ENCODE measurements at places on chromosomes 7 and 10.
A peak's percentile ranks its signal among the peaks of the same experiment; 100 is the strongest.

DNA sequence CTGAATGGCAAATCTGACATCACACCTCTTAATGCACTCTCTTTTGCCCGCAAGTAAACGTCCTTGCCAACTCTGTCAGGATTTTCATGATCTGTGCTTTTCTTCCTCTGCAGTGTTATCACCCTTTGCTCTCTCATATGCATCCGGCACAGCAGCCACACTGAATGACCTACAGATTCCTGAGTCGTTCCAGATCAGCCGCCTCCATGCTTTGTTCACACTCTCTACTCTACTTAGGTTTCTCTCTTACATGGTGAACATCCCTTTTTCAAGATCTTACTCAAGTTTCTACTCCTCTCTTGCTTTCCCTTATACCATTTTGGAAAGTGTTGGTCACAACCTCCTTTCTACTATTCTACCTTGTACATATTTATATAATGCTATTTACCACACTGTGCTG, 127.7 kb upstream of the AOAH start:
- no peak for DNase-seq

GRCh38 chr10:121262774-121263430, 335.3 kb downstream of the FGFR2 start:
- DNase-seq: no peak

DNA sequence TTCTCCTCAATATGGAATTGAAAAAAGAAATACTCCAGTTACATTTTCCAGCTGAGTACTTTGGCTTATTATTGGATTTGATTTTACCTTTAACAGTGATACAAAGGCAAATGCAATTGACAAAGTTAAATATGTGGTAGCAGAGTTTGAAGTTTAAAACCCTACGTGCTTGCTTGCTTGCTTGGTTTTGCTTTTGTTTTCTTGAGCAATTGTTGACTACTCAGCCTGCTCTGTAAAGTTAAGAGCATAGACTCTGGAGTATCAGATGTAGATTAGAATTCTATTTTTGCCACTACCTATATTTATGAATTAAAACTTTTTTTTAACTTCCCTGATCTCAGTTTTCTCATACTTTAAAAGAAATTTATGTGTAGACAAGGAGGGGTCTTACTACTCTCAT, 51.4 kb downstream of the PCDH15 start:
- no peak for DNase-seq

- DNase-seq: no peak
These were observed 133.4 kb upstream of the CSTF2T start for GRCh38 chr10:51832652-51833383.

GRCh38 chr7:130135208-130136205, 65.2 kb downstream of the KLHDC10 start:
- DNase-seq: no peak

DNA sequence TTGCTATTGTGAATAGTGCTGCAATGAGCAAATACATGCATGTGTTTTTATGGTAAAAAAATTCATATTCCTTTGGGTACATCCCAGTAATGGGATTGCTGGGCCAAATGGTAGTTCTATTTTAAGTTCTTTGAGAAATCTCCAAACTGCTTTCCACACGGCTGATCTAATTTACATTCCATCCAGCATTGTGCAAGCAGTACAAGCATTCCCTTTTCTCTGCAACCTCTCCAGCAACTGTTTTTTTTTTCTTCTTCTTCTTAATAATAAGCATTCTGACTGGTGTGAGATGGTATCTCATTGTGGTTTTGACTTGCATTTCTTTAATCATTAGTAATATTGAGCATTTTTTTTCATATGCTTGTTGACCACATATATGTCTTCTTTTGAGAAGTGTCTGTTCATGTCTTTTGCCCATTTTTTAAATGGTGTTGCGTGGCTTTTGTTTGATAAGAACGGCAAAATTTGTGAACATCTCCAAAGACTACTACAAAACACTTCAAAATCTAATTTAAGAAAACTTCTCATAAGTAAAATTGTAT, 136.1 kb upstream of the MYO3A start:
- DNase-seq: no peak

- DNase-seq: no peak
These were observed 186.1 kb upstream of the KLF14 start for GRCh38 chr7:130920122-130920521.

DNA sequence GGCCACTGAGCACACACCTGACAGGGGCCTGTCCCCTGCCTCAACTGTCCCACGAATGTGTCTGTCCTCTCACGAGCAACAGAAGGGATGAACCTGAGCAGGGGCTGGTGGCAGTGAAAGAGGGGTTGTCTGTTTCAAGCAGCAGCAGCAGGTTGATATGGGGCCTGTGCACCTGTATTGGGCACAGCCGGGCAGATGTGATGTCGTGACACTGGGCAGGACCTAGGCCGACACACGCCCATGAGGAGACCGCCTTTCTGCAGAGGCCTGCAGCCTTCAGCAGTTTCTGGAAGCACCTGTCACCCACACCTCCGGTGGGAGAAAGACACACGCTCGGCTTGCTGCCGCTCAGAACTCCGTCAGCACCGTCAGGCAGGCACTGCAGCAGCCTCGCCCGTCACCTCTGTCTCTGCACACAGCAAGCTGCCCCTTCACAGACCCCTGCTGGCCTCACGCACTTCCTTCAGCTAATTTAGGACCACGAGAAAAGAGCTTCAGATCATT, 48.5 kb downstream of the AMZ1 start:
- no peak for DNase-seq

DNA sequence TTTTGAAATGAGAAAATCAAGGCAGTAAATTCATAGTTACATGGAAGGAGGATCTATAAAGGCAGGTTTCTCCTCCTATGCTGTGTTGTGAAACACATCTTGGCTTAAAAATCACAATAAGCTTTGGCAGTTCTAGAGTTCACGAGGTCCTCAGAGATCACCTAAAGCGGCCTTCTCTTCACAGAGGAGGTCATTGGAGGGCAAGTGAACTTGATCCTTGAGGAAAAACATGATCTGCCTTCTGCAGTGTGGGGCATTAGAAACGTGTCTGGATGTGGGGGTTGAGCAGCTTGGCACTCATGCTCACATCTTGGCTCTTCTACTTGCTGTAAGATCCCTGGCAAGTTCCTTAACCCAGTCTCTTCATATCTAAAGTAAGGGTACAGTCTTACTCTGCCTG, 96.1 kb upstream of the BMPER start:
- no peak for DNase-seq

GRCh38 chr10:116774728-116775151, 32.4 kb upstream of the HSPA12A start:
- DNase-seq: no peak

DNA sequence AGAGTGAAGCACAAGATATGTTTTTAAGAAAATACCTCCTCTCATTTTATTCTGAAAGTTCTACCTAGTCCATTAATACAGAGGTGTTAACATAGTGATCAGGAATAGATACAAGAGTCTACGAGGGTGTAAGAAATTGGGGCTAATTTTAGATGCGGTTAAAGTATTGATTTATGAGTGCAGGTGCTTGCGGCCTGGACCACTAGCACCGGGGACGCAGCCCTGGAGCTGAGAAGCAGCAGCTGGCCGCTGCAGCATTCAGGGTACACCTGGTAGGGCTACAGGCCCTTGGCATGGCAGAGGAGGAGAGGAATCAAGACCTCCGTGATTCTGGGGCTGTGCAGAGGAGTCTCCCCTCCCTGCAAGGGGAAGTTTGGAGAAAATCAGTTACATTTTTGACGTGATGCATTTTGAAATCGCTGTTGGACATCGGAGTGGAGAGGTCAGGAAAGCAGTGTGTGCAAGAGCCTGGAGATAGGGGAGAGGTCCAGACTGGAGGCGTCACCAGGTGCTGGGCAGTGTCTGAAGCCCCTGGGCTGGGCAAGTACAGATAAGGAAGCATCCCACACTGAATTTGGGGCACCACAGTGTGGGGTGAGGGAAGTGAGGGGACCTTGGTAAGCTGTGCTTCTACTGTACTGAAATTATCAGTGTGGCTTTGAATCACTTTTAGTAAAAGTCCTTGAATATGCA, 112.3 kb downstream of the VWC2 start:
- no peak for DNase-seq

GRCh38 chr10:115129752-115130151, 36.6 kb downstream of the ATRNL1 start:
- peak; percentile 63 for DNase-seq

DNA sequence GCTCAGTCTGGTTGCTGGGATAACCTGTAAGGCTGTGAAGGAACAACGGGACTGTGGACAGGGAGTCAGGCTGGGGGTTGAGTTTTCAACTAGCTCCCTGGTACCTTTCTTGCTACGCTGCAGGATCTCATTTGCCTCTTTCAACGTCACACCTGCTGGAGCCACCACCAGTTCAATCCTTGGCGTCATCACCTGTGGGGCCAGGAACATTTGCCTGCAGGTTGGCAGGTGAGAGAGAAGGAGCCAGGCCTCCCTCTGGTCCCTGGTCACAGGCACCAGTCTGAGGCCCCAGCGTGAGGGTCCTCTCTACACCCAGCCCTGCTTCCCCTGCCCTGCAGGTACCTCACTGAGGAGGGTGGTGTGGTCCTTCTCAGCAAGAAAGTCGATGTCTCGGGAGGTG, 9.8 kb downstream of the IMPDH1 start:
- no peak for DNase-seq

DNA sequence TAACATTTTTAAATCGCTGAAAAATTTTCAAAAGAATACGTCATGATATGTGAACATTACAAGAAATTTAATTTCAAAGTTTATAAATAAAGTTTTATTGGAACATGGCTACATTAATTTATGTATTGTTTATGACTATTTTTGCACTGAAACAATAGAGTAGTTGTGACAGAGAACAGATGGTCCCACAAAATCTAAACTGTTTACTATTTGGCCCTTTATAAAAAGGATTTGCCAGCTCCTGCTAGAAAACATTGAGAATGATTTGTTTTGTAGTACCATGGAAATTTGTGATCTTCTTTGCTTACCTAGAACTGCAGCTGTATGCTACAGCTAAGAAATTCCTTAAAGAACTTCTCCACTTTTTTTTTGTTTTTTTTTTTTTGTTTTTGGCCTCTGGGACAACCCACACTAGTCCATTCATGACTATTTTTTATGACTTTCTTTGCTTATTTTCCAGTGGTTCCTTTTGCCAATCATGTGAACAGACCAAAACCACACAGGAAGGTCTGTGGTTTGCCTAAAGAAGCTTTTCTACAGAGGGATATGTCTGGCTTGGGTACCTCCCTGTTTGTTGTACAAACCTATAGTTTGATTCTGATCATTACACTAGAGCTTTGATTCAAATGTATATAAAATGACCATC, 55.7 kb downstream of the ST7 start:
- peak; percentile 21 for DNase-seq

- DNase-seq: no peak
These were observed 73.5 kb downstream of the ZRANB1 start for GRCh38 chr10:125015356-125015944.

- DNase-seq: no peak
These were observed 8.8 kb downstream of the LYZL1 start for GRCh38 chr10:29297678-29298077.

GRCh38 chr10:127012769-127013152, 107.5 kb downstream of the DOCK1 start:
- DNase-seq: no peak

- no peak for DNase-seq
These were observed 647.5 kb downstream of the TYW1 start for GRCh38 chr7:67644151-67644550.

DNA sequence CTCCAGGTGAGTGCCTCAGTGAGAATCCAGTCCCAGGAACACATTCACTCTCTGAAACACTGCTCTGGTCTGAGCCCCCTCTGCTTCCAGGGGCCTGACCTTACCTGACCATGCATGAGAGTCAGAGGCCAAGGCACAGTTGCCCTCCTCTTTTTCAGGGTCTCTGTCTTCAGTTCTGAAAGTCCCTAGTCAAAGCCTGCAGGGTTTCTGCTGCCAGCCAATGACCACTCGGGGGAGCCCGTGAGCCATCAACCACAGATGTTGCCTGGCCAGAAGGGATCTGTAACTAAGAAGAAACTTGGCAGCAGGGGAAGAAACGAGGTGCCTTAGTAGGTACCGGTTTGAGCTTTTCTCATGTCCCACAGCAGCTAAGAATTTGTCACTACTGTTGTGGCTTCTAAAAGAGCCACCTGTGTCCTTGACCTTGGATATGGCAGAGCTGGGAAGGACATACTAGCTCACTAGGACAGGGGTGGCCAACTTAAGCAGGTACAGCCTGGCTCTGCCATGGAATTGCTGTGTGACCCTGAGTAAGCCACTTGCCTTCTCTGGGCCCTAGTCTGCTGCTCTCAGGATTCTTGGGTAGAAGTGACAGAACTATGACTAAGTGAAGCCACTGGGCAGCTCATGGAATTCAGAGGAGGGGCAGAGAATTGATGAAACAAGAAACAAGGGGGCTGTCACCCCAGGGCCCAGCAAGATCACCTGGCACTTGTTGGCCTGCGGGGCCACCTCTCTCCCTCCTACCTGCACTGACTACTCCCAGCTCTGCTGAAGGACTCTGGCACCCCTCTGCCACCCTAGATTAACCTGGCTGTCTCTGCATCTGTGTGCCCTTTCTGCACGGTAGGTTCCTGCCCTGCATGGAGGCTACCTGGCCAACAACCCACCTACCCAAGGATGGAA, 83.8 kb upstream of the GPR26 start:
- DNase-seq: peak; percentile 43

- DNase-seq: no peak
These were observed 9.2 kb downstream of the SP8 start for GRCh38 chr7:20777377-20778062.

- no peak for DNase-seq
These were observed 2.3 kb downstream of the GRM8 start for GRCh38 chr7:127250312-127251035.

All from inflammatory macrophage treated with lipopolysaccharide for 1 hour (primary cell).